ENCODE measurements at places on chromosomes 11 and 22. TPM values are rescaled to one million over a fixed set of nuclear protein-coding genes. Genes with fewer than 3 reads are reported as not detected.

The RPS6KB2 gene
- 57.1 TPM for total RNA-seq

The HORMAD2 gene
- total RNA-seq, result not detected

The RFPL1 gene
- not detected for total RNA-seq

DNA sequence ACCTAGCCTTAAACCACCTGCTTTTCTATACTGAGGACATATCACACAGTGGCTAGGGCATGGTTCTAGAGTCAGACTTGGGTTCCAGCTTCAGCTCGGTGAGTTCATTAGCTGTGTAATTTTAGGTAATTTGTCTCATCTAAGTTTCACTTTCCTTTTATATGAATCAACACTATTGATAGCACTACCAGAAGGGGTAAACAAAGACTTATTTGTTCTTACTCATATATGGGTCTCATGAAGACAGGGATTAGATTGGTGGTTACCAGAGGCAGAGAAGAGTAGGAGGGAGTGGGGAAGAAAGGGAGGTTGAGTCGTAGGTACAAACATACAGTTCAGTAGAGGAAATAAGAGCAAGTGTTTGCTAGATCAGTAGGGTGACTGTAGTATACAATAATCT lies 924.7 kb downstream of the OPCML start:
- no peak for DNase-seq
- H3K36me3 ChIP-seq, result no peaks in the 10 kb centered on the region
- no peaks in the 10 kb centered on the region for H3K4me1 ChIP-seq
- no peak overlapping the region for H3K27ac ChIP-seq
- no peaks in the 10 kb centered on the region for H3K27me3 ChIP-seq
- H3K4me3 ChIP-seq, result no peak overlapping the region

DNA sequence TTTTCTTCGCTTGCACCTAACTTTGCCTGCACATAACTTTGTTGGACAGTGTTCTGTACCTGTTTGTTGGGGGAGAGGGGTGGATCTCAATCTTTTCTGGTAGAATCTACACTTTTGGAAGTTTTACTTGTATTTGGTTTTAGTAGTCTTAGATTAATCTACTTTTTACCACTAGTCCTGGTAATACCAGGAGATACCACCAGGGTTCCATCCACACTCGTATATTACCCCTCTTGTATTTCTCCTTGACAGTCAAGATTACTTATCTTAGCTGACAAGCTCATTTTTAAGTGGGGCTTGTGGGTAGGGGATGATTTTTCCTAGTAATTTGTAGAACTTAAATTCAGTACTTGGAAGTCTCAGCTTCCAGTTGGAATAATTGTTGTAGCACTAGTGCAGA lies 37.3 kb upstream of the TECTA start:
- no peak overlapping the region for H3K27ac ChIP-seq
- peaks cover 18% of the 10 kb centered on the region for H3K36me3 ChIP-seq
- peaks cover 8% of the 10 kb centered on the region for H3K4me1 ChIP-seq

DNA sequence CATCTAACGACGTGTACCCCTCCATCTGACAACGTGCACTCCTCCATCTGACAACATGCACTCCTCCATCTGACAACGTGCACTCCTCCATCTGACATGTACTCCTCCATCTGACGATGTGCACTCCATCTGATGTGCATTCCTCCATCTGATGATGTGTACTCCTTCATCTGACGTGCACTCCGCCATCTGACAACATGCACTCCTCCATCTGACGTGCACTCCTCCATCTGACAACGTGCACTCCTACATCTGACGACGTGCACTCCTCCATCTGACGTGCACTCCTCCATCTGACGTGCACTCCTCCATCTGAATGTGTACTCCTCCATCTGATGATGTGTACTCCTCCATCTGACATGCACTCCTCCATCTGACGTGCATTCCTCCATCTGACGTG lies 8.0 kb upstream of the IL17REL start:
- no peak for DNase-seq
- no peak overlapping the region for H3K27ac ChIP-seq
- no peak overlapping the region for H3K4me3 ChIP-seq
- peaks cover 2% of the 10 kb centered on the region for H3K27me3 ChIP-seq

DNA sequence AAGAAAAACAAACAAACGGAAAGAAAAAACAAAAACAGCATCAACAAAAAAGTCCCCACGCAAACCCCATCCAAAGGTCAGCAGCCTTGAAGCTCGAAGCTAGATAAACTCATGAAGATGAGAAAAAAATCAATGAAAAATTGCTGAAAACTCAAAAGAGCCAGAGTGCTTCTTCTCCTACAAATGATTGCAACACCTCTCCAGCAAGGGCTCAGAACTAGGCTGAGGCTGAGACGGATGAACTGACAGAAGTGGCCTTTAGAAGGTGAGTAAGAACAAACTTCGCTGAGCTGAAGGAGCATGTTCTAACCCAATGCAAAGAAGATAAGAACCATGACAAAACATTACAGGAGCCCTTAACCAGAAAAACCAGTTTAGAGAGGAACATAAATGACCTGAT lies 18.4 kb upstream of the FTH1 start:
- H3K36me3 ChIP-seq, result peaks cover 15% of the 10 kb centered on the region
- peaks cover 36% of the 10 kb centered on the region for H3K27me3 ChIP-seq
- H3K4me3 ChIP-seq, result no peak overlapping the region
- DNase-seq, result no peak
- no peak overlapping the region for H3K27ac ChIP-seq

GRCh38 chr11:76797341-76798201 lies 14.4 kb downstream of the TSKU start:
- peaks cover 10% of the 10 kb centered on the region for H3K27me3 ChIP-seq
- H3K27ac ChIP-seq, result no peak overlapping the region
- no peaks in the 10 kb centered on the region for H3K36me3 ChIP-seq
- DNase-seq, result no peak

All from activated CD4-positive, alpha-beta memory T cell treated with anti-CD3 and anti-CD28 coated beads, Interleukin-2, amount 10 ng/mL, durations not matched to agents 7 days and 5 days (primary cell).